Tibial nerve (tissue), 4 donors: ENCODE measurements at places on chromosomes 7 and 10.

- DNase-seq: no peak
Measured at GRCh38 chr10:123781324-123781900, 110.2 kb downstream of the CPXM2 start.

GRCh38 chr7:11077816-11078215, 104.1 kb downstream of the PHF14 start:
- no peak for DNase-seq

GRCh38 chr10:127046975-127047877, 142.0 kb downstream of the DOCK1 start:
- DNase-seq: no peak

DNA sequence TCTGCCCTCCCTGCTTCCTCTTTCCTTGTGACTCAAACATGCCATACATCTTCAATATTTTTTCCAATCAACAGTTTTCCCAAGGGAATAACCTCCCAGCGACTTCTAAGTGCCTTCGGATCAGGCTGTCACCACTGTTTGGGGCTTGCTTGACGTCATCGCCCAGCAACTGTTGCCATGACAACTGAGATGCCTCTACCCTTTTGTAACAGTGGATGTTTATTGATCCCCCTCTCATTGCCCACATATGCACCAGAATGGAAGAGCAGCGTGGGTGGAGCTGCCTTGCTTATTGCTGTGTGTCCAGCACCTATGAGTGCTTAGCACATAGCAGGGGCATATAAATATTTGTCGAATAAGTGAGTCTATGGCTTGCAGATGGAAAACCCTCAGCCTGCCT, 14.4 kb downstream of the FFAR4 start:
- DNase-seq: no peak

DNA sequence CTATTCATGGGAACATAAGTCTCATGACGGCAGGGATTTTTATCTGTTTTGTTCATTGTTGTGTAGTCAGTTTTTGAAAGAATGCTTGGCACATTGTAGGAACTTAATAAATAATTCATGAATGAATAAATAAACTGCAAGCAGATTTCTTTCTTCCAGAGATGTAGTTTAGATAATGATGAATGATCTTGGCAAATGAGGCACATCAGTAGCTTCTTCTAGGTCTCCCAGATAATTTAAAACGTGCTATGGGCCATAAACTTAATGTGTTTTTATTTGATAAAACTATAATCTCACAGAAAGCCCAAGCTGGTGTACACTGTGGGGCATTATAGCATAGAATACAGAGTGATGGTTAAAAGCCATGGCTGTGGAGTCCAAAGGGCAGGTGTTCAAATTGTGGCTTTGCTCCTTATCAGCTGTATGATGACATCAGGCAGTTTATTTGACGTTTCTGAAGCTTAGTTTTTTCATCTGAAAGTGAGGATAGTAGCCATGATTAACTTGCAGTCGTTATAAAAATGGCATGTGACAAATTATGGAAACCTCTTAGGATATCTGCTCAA, 3.5 kb downstream of the MGAM start:
- no peak for DNase-seq

GRCh38 chr10:126090911-126091728, 194.8 kb downstream of the FANK1 start:
- DNase-seq: no peak

- no peak for DNase-seq
Measured at GRCh38 chr7:29548823-29549222, 14.8 kb upstream of the PRR15 start.

DNA sequence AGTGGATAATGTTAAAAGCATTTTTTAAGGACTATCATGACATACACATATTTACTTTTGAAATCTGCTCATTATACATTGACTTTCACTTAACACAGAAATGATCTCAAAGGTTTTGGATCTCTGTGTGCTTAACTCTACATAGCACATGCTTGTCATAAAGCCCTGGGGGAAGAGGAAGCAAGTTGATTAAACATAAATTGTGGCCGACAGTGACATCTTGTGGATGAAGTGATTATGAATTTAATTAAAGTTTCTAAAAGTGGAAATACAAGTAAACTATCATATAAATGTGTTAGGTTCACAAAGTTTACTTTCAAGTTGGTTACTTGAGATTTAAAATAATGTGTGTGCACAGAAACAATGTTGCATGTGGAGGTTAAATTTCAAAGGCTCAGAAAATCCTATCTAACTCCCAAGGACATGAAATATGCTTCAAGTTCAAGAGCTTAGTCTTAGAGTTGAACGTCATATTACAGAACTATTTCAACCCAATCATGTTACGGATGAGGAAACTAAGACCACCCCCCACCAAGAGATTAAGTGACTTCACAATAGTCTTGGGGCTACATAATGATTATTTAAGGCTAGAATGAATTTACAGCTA, 1247.8 kb downstream of the GATA3 start:
- peak; percentile 28 for DNase-seq

GRCh38 chr7:30412782-30413504, 65.6 kb downstream of the NOD1 start:
- DNase-seq: no peak

DNA sequence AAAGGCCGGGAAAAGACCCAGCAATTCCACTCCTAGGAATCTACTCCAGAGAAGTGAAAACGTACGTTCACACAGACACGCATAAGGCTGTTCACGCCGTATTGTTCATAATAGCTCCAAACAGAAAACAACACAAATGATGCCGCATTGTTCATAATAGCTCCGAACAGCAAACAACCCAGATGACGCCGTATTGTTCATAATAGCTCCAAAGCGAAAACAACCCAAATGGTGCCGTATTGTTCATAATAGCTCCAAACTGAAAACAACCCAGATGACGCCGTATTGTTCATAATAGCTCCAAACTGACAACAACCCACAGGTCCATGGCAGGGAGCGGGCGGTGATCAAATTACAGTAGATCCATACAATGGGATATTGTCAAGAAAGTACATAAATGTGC, 85.2 kb upstream of the DNAAF5 start:
- DNase-seq: no peak

- no peak for DNase-seq
Measured at GRCh38 chr7:65382452-65382851, 8.8 kb downstream of the ZNF92 start.

GRCh38 chr7:13097499-13097898, 410.1 kb downstream of the ARL4A start:
- DNase-seq: no peak

GRCh38 chr7:50761713-50762112, 21.0 kb downstream of the GRB10 start:
- DNase-seq: no peak

GRCh38 chr10:117431160-117431559, 55.9 kb upstream of the PDZD8 start:
- DNase-seq: no peak

- DNase-seq: no peak
Measured at GRCh38 chr7:34025600-34025999, 120.3 kb downstream of the BMPER start.

DNA sequence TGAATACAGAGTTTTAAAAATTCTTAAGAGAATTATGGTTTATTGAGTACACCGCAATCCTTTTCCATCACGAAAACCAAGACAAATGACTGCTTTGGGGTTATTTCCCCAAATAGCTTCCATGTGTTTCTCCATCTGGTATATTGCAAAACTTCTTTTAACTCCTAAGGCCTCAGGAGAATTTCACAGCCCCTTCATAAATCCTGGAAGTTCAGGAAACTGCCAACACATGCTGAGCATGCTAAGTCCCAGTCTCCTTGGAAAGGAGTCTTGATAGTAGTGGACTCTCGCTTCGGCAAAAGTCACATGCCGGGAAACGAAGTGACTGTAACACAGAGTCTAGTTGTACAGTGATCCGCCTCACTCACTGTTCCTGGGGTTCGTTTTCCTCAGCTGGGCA, 88.1 kb upstream of the RSU1 start:
- peak; percentile 57 for DNase-seq

DNA sequence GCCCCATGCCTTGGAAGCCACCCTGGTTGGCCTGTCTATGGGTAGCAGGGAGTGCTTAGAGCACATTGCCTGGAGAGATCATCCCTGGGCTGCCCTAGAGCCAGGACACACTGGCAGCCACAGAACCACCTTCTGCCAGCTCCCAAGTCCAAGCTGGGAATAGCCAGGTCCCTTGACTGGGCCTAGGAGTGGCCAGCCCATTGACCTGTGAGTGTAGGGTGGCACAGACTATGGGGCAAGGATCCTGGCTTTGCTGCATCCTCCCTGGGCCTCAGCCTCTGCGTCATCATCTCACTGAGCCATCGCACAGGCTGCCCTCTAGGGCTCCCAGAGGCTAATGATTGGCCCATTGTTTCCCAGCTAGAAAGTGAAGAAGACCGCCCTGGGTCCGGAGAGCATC, 7.0 kb downstream of the AQP1 start:
- DNase-seq: no peak

- DNase-seq: no peak
Measured at GRCh38 chr10:84352251-84352842, 24.0 kb downstream of the CCSER2 start.

GRCh38 chr10:42380926-42381547, 257.3 kb downstream of the ZNF33B start:
- DNase-seq: no peak

DNA sequence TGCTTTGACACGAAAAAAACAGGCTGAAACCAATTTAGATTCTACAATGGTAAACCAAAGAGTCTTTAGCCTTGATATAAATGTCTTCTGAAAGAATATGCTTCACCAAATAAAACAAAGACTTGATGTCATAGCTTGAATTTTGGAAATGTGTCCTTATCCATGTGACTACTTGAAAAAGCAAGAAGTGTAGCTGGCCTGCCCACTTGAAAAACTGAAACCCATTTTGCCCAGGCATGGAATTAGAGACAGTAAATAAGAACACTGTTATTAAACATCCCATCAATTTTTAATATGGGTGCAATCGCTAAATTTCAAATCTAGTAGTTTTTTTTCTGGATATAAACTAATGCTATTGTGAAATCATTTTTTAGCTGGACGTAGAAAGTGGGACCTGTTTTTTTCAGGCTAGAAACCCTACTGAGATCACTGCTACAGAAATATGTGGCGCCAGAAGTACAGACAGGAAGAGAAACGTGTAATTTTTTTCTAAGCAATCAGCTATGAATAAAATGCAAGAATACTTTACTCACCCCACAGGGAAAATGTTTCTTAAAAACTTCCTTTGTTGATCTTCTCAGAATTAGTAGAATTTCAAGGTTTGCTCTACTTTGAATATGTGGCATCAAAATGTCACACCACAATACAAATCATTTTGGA, 56.7 kb downstream of the PIP4K2A start:
- DNase-seq: no peak

- no peak for DNase-seq
Measured at GRCh38 chr7:130401578-130401977, 21.3 kb downstream of the CPA1 start.

GRCh38 chr10:122640921-122641320, 58.7 kb downstream of the C10orf120 start:
- DNase-seq: no peak
